Stimulated activated CD4-positive, alpha-beta T cell treated with anti-CD3 and anti-CD28 coated beads, Interleukin-12 subunit alpha, Interleukin-12 subunit beta, amount 100 ng/mL, for 24 hours (primary cell): ENCODE measurements at places on chromosomes 11 and 22.

- no peak for DNase-seq
These were observed 328.1 kb upstream of the MPPED2 start for GRCh38 chr11:30914143-30914762.

- no peak for DNase-seq
These were observed 125.4 kb downstream of the CCDC34 start for GRCh38 chr11:27237643-27238042.

- DNase-seq, result peak; percentile 20
These were observed 195.9 kb downstream of the CSNK2A3 start for GRCh38 chr11:11157185-11157584.

DNA sequence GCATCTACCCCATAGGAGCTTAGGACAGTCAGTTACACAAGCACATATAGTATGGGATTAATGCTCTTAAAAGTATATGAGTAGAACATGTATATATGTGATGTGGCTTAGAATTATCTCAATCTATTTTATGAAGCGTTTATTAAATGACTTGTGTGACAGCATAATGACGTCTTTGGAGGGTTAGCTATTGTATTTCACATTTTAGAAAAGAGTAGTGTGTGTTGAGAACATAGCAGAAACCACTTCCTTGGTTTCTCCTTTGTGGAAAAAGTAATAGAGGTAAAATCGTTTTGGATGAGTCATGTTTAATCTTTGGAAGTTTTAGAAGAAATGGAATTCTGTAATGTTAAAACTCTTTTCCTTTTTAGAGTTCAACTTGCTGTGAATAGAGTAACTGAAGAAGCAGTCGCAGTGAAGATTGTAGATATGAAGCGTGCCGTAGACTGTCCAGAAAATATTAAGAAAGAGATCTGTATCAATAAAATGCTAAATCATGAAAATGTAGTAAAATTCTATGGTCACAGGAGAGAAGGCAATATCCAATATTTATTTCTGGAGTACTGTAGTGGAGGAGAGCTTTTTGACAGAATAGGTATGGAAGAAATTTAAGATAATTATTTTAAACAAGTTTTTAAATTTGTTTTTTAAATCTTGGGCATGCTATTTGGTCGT lies 2.4 kb downstream of the CHEK1 start:
- no peak for DNase-seq

- no peak for DNase-seq
These were observed 49.2 kb upstream of the CABP7 start for GRCh38 chr22:29670626-29671025.

DNA sequence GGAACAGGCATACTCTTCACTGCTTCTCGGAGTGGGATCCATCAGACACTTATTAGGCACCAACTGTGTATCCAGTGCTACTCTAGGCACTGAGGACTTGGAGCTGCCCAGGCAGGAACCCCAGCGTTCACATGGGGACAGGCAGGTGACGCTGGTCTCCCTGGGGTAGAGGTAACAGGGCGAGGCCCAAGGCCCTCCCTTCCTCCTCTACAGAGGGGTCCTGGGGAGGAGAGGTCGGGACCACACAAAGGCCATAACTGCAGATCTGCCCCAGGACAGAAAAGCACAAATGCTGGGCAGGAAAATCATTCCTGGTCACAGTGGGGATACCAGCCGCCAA lies 262.2 kb downstream of the BRD1 start:
- DNase-seq, result no peak

DNA sequence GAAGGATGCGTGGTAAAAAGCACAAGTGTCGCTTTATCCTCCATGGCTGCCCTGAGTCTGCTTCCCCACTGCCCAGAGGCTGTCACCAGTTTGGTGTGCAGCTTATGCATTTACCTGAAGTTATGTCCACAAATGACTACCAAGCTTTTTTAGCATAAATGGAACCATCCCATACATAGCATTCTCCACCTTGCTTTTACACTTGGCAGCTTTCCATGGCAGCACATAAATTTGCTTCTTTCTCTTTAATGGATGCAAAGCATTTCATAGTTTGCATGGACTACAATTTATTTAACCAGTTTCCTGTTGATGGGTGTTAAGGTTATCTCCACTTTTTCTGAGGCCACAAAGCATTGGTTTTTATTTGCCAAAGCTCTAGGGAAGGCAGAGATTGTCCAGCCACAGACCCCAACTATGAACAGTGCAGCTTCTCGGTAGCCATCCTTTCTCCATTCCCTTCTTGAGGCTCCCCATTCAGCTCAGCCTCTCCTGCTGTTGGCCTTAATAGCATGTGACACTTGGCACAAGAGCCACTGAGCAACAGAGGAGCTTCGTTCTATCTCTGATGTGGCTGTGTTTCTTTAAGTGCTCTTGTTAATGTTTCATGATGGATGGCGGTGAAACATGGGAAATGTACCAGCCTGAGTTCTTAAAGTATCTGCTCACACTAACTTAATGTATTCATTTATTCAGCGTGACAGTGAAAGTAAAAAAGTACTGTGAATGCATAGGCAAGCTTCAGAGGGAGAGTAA lies 59.8 kb upstream of the NAV2 start:
- no peak for DNase-seq

GRCh38 chr11:130409594-130410388 lies 18.6 kb downstream of the ADAMTS8 start:
- no peak for DNase-seq

- no peak for DNase-seq
These were observed 7.7 kb downstream of the MUC2 start for GRCh38 chr11:1082346-1082727.

GRCh38 chr11:2169626-2170570 lies 1.7 kb downstream of the TH start:
- no peak for DNase-seq

GRCh38 chr11:122235615-122236014 lies 119.6 kb upstream of the BLID start:
- no peak for DNase-seq

- DNase-seq, result no peak
These were observed 405.7 kb downstream of the AASDHPPT start for GRCh38 chr11:106482917-106483785.

GRCh38 chr11:122341477-122341876 lies 225.5 kb upstream of the BLID start:
- DNase-seq, result no peak
